Foreskin keratinocyte (primary cell): ENCODE measurements at places on chromosomes 11 and 22. TPM values are rescaled to one million over a fixed set of nuclear protein-coding genes. Genes with fewer than 3 reads are reported as not detected.

CTSF gene
- total RNA-seq, result 5.4 and 5.5 TPM in 2 replicates

PDGFD gene
- total RNA-seq, result 0.11 and 0.20 TPM in 2 replicates

OR51B2 gene
- total RNA-seq, result not detected in 2 replicates

ZFTA gene
- 5.4 and 5.6 TPM in 2 replicates for total RNA-seq

CSRP3 gene
- not detected in 2 replicates for total RNA-seq

RASSF10 gene
- 1.2 and 3.6 TPM in 2 replicates for total RNA-seq

DUSP8 gene
- total RNA-seq, result 0.71 and 0.88 TPM in 2 replicates

EMID1 gene
- total RNA-seq, result not detected in 2 replicates

EIF4ENIF1 gene
- 12.1 and 16.9 TPM in 2 replicates for total RNA-seq

RIC3 gene
- total RNA-seq, result 0.39 and 0.71 TPM in 2 replicates

SLC29A2 gene
- 4.4 and 4.8 TPM in 2 replicates for total RNA-seq
